ENCODE measurements at places on chromosomes 4 and X.

GRCh38 chr4:174674305-174674840 lies 152.1 kb upstream of the HPGD start:
- DNase-seq, result no peak

- no peak for DNase-seq
Measured at GRCh38 chr4:185640811-185641675, 105.7 kb upstream of the PDLIM3 start.

- DNase-seq, result no peak
Measured at GRCh38 chrX:123155327-123155726, 28.8 kb upstream of the GRIA3 start.

DNA sequence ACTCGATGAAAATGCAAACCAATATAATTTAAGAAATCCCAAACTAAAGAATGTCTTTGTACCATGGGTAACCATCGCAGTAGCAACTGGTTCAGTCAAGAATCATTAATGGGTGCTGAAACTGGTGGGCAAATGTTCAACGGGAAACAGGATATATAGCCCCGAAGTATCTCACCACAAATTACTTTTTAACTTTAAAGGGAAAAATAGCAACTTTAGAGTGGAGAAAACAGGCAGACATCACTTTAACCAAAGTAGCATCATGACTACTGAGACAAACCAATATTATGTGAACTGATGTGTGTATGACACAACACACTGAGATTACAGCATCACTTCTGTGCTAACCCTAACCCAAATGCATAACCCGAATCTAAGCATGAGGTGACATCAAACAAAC lies 33.8 kb upstream of the SLAIN2 start:
- no peak for DNase-seq

DNA sequence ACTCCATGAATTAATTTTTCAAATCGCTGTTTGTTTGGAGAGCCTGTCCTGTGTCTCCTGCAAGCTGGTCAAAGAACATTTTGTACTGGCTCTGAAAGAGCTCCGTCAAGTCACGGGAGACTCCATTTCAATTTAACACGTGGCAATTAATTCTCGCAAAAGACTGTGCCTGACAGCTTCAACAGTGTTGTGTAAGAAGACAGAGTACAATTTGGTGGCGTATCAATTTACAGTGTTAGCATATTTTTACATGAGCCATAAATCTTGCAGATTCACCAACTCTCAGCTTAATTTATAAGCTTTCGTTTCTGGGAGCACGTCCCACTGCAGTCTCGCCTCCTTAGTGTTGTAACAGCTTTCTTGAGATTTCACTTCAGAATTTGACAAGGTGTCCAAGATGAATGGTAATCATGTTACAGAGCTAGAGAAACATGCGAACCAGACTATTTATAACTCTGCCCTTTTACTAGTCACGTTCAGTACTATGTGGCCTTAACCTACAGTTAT lies 70.8 kb downstream of the RWDD4 start:
- no peak for DNase-seq

- DNase-seq, result no peak
Measured at GRCh38 chr4:1814453-1814852, 21.4 kb downstream of the FGFR3 start.

GRCh38 chr4:179941911-179942310 lies 2301.3 kb upstream of the TENM3 start:
- DNase-seq, result no peak

- no peak for DNase-seq
Measured at GRCh38 chr4:138576684-138577083, 334.5 kb upstream of the SLC7A11 start.

DNA sequence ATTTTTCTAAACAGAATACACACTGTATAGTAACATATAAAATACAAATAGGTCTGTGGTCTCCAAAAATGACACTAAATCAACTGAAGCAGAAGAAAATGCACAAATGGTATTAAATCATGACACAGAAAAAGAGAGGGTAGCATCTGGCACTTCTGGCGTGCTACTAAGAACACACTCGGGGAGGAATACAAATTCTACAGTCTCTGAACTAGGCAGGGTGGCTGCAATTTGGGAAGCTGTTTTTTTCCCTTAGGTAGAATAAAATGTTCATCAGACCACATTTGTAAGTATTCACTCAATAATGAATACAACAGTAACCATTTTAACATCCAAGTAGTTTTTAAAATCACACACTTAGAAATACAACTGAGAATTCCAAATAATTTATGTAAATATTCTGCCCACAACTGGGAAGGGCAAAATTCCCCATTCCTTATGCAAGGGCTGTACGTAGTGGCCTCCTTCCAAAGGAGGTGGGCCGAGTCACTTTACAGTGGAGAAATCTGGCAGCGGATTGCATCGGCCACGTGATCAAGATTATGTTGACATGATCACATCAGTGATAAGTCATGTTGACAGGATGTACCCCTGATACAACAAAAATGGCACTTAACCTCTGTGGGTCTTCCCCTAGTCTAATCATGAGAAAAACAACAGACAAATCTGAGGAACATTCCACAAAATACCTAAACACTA lies 101.1 kb downstream of the TSPAN5 start:
- no peak for DNase-seq

GRCh38 chr4:5664778-5665177 lies 43.6 kb downstream of the EVC2 start:
- no peak for DNase-seq
